ENCODE measurements at places on chromosomes 3 and 15.
A peak's percentile ranks its signal among the peaks of the same experiment; 100 is the strongest.

- DNase-seq = peak; percentile 9
Observed at GRCh38 chr15:74365598-74366445, 1.6 kb downstream of the CYP11A1 start.

- no peak for DNase-seq
Observed at GRCh38 chr3:109545746-109546145, 208.4 kb upstream of the DPPA4 start.

GRCh38 chr3:37985637-37986320, 4.8 kb upstream of the VILL start:
- DNase-seq = no peak

DNA sequence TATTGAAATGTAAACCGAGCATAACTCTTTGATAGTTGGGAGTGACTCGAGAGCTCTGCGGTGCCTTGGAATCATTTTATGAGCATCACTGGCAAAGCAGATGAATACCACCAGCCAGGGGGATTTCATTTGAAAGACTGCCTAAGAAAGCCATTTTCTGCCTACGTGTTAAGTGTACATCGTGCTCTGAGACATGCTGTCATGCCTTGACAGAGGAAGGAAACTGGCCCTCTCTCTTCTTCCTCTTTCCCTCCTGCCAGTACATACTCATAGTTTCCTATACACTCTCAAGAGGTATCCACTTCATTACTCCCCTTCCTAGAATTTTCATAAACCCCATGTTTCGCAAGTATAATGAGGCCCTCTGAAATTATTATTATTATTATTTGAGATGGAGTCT, 8.8 kb downstream of the BCL2A1 start:
- DNase-seq = no peak

GRCh38 chr3:115321400-115321805, 174.3 kb upstream of the ZBTB20 start:
- no peak for DNase-seq

- DNase-seq = no peak
Observed at GRCh38 chr3:133595341-133595740, 21.9 kb downstream of the CDV3 start.

DNA sequence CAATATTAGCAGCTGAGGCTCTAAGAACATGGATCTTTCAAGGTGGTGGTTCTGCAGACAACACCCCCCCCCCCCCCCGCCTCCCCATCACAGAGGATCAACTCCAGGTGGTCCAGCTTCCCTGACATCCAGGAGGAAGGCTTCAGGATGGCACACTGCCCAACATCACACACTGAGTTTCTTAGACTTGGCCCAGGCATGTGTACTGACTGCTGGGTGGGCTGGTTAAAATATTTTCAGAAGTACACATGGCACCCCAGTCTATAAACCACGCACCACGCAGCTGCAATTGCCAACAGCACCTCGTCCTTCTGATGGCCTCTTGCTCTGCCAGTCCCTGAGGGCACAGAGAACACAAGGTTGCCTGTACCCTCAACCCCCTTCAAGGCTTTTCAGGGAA, 22.1 kb downstream of the SRPRB start:
- no peak for DNase-seq

- DNase-seq = no peak
Observed at GRCh38 chr3:50288387-50289007, 3.7 kb downstream of the IFRD2 start.

DNA sequence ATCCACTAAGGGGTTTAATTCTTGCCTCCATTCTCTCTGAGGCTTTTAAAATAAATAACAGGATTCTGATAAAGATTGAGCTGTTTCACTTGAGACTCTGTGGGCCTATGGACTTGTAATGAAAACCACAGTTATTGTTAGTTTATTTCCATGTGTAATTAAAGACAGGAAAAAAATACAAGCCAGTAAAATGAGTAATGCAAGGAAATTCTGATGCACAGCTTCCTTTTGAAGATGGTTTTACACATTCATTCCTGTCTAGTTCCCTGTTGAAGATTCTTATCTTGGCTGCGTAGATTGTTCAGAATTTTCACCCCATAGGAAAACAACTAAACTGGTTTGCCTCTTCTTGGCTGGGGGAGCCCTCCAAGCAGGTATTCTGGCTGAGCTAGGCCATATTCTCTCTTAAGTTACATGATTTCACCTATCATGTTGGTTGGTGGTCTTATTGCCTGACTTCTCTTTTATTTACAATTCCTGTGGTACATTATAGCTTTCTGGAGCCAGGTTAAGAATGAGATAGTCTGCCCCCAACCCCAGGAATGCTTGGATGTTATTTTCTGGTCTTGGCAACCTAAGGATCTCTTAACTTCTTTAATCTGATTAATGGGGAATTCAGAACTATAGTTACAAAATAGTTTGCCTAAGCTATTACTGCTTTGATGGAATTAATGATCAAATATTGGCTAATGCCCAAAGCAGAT, 67.6 kb downstream of the MITF start:
- DNase-seq = no peak

DNA sequence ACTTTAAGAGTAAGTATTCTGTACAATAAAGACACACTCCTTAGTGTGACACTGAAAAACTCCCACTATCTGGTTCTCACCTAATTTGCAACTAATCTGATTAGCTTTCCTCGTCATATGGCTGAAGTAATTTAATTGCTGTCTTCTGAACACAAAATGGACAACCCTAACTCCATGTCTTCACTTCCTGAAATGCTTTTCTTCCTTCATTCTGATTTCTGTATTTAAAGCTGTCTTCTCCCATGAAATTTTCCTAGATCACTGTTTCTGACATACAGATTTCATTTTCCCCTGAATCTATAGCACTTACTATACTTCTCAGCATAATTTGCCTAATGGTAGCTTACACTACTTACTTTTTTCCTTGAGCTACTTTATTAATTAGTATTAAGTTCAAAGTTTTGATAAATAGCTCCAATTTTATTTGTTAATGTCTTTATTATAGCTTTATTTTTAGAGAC, 6.3 kb downstream of the CCPG1 start:
- no peak for DNase-seq

GRCh38 chr3:157535667-157536066, 32.5 kb upstream of the VEPH1 start:
- no peak for DNase-seq

GRCh38 chr3:31680072-31680870, 147.5 kb downstream of the STT3B start:
- no peak for DNase-seq

- DNase-seq = peak; percentile 9
Observed at GRCh38 chr3:128969993-128970739, 23.7 kb downstream of the CFAP92 start.

GRCh38 chr3:158127250-158128219, 17.6 kb downstream of the RSRC1 start:
- DNase-seq = no peak

GRCh38 chr15:71658036-71658435, 152.3 kb upstream of the NR2E3 start:
- no peak for DNase-seq

DNA sequence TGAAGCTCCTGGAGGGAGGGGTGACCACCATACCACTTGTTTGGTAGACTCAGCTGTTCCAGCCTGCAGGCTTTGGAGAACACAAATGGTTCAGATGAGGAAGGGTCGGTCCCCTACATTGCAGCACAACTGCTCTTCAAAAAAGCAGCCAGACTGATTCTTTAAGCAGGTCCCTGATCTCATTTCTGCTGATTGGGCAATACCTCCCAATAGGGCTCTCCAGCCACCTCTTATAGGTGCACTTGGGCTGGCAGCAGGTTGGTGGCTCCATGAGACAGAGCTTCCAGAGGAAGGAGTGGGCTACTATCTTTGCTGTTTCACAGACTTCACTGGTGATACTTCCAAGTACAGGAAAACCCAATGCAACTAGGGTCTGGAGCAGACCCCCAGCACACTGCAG, 65.9 kb upstream of the PEX5L start:
- no peak for DNase-seq

DNA sequence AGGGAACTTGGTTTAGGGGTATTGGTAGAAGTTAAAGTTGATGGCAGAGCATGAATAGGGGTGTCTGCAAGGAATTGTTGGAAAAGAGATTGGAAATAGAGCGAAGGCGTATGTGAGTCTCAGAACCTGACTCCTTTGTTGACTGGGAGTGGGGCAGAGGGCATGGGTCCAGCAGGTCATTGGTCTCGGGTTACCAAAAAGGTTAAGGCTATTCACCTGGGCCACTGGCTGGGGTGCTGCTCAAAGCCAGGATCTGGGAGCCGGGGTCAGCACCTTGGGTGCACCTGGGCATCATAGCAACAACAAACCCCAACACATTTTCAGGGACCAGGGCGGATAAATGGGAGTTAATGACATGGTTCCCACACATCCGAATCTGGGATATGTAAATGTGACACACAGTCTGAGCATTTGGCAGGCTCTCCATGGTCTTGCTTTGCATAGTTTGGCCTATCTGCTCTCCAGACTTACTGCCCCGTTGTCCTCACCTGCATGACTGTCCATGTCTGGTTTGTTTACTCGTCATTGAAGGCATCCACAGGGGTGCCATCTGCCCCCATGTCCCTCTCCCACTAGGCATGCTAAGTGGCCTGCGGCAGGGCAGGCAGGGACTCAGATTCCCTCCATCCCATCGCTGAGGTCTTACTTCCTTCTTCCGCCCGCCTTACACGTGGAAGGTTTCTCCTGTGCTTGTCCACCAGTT, 10.1 kb downstream of the KLF13 start:
- no peak for DNase-seq

GRCh38 chr15:28004143-28005003, 94.7 kb downstream of the OCA2 start:
- no peak for DNase-seq

DNA sequence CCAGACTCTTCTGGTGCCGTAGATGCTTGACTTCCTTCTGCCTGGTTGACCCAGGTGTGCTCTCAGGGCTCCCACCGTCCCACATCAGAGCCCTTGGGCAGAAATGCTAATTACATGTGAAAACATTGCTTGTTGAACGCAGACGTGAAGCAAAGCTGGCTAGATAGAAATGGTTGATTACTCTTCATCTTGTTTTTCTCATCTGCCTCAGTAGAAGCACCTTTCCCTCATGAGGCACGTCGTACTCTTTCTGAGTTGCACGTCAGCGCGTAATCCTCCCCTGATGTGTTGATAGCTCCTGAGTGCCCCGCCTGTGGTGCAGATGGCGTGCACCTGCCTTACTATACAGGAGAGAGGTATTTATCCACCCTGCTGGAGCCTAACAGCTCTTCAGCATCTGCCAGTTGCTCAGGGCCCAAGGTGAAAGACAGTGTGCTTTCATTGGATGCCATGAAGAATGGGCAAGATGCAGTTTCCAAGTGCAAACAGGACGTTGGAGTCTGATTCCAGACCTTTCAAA, 18.1 kb downstream of the MAP6D1 start:
- DNase-seq = no peak

GRCh38 chr3:11699083-11699427, 55.3 kb upstream of the VGLL4 start:
- no peak for DNase-seq

DNA sequence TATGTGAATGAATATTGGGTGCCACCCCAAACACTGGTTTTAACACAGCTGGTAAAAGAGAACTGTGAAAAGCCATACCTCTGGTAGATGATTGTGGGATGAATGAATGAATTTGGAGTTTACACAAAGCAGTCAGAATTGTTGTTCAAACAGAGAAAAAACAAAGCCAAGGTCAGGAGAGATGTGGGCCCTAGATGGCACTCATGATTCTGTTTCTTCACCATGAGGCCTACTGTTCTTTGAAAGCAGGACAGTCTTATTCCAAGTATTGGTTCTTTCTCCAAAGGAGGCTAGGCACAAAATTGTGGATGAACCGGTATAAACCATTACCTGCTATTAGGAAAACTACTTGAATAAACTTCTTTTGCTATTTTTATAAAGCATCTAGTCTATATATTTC, 97.6 kb downstream of the SAMMSON start:
- DNase-seq = no peak

DNA sequence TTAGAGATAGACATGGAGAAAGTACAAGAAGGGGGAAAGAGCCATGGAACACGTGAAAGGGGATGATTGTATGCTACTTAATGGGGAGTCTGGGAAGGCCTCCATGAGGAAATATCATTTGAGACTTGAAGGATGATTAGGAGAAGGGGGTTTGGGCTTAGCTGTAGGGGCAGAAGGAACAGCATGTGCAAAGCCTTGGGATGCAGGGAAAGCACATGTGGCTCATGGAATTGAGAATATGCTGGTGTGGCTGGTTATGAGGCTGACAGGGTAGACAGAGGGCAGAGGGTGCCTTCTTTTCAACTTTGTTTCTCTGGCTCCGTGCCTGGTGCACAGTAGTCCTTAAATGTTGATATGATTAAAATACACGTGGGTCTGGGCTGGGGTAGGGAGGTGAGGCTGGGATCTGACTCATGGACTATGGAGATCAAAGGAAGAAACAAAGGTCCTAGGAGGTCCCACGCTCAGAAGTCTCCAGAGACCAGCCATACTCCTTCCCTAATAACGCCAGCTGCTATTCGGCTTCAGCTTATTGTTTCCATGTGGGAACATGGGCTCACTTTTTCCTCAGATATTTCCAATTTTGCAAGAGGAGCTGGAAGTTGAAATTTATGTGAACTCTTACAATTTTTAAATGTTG, 1.1 kb downstream of the GTF2E1 start:
- no peak for DNase-seq

- DNase-seq = no peak
Observed at GRCh38 chr3:152718810-152719209, 116.1 kb upstream of the P2RY1 start.

GRCh38 chr15:90744759-90745402, 27.7 kb downstream of the BLM start:
- DNase-seq = no peak

DNA sequence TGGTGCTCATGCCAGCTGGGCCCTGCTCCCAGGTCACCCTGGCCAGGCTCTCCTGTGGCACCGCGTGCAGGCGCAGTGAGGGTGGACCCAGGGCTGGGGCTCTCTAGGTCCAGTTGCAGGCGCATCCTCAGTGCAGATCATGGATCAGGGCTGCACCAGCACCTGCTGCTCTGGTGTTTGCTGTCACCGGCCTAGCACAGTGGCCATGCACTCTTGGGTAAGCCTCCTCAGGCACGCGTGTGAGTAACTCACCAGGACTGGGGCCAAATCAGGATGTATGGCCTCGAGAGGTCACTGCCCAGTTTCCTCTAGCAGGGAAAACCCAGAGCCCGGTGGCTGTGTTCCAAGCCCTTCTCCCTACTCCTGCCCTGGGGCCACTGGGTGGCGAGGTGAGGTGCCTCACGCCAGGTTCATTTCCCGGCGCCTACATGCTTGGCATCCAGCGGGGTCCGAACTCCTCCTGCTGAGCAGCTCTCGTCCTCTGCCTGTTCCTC, 45.5 kb upstream of the SLC41A3 start:
- no peak for DNase-seq

GRCh38 chr3:45119376-45119775, 26.8 kb downstream of the CDCP1 start:
- no peak for DNase-seq

- peak; percentile 71 for DNase-seq
Observed at GRCh38 chr15:63362196-63362595, 19.4 kb downstream of the CA12 start.

DNA sequence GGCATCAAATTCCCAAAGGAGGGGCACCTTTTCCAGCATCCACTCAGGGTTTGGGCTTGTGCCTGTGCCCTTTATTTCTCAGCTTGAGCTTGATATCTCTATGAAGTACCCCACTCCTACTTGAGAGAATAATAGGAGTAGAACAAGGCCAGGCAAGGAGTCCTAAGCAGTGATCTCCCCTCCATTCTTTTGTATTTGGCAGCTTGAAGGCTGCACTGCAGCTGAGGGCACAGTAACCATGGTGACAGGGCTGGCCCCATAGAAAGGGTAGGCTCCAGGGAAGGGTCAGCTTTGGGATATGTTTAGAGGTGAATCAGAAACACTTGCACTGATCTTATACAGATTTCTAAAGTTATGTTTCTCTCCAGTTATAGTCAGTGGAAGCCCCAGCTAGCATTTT, 145.4 kb upstream of the SLC24A5 start:
- DNase-seq = no peak

Measured in kidney glomerular epithelial cell (primary cell).